Stimulated activated CD8-positive, alpha-beta memory T cell treated with anti-CD3 and anti-CD28 coated beads, Interleukin-4, amount 100 ng/mL, for 4 hours (primary cell): ENCODE measurements at places on chromosomes 1 and 21.

GRCh38 chr1:109595531-109595930 is 23.9 kb downstream of the GNAT2 start:
- DNase-seq = no peak

GRCh38 chr1:67647036-67647798 is 37.8 kb upstream of the GADD45A start:
- DNase-seq = no peak

DNA sequence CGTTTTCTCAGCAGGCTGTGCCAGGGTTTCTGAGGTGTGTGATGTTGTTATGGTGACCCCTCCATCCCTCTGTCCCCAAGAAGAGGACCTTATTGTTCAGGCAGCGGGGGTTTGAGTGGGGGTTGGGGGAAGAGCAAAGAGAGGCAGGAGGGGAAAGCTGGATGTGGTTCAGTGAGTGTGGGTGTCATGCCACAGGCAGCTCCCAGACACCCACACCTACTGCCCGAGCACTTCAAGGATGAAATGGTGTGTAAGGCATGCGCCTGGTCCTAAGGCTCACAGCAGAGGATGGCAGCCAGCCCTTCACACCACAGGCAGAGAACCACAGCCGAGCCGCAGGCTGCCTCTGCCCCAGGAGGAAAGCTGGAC is 49.9 kb upstream of the STUM start:
- no peak for DNase-seq

DNA sequence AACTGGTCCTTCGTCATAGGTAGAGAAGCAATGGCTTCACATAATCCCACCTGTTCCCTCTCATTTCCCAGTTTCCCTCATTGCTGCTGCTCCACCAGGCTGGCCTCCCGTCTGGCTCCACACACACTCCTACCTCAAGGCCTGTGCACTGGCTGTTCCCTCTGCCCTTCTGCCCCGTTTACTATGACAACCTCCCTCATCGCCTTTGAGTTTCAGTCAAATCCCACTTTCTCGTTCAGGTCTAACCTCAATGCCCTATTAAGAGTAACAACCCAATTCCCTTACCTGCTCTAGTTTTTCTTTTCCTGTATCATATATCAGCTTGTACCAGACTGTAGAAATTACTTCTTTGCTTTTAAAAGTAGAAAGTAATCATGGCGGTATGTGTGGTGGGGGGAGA is 589.7 kb downstream of the SMYD3 start:
- no peak for DNase-seq

DNA sequence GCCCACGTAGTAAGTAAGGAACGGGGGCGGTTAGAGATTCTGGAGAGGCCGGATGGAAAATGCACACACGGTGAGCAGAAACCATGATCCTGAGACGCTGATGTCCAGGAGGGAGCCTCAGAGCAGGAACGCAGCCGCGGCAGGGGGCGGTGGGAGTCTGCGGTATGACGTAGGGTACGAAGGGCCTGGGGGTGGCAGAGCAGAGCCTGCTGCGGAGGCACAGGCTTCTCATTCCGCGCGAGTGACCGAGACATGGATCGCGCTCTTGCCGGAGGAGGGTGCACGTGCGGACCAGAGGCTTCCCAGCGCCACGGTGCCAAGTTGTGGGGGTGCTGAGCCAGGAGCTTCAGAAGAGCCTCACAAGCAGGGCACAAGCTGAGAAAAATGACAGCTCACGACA is 176.2 kb downstream of the KIF26B start:
- DNase-seq = no peak
